ENCODE measurements at places on chromosomes 13 and 19.

DNA sequence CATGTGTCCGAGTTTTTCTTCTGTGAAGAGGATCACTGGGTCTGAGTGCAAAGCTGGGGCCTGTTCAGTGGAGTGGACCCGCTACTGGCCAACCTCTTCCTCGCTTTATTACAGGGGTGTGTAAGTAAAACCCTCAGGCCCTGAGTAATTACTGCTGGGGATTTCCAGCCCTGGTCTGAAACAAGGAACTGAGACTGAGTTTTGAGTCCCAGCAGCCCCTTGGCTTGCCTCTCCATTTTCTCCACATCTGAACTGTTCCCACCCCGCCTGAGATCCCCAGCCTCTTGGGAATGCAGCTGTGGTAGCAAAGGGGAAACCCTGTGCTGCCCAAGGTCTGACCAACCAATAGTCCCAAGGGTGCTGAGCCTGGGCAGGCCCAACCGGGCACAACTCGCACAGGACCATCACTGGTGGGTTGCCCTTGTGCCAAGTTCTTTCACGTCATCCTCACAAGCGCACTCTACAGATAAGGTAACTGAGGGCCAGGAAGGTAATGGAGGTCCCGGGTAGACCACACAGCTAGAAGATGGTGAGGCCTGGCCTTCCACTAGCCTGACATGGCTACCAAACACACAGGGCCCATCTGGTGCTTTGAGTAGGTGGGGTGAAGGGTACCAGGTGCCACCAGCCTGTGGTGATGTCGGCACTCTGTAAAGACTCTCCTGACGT lies 13.7 kb upstream of the SLC35E1 start:
- H3K4me1 ChIP-seq = peaks cover 95% of the 10 kb centered on the region
- H3K4me3 ChIP-seq = peak overlapping the region; percentile 94
- H3K27ac ChIP-seq = peak overlapping the region; percentile 99
- peaks cover 21% of the 10 kb centered on the region for H3K36me3 ChIP-seq
- H3K27me3 ChIP-seq = no peaks in the 10 kb centered on the region

DNA sequence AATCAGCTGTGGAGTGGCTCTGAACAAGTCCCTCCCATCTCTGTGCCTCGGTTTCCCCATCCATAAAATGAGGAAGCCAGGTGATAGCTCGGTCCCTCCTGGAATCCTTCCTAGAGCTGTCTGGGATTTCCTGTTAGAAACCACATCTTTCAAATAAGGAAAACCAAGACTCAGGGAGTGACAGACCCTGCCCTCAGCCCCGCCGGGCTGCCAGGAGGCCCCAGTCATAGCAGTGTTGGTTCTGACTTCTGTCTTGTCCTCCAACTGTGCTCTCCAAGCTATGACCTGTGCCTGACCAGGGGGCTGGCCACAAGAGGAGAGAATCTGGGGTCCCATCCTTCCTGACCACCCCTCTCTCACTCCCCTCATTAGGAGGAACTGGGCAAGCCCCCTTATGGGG lies 1.1 kb upstream of the SHD start:
- DNase-seq = no peak
- no peaks in the 10 kb centered on the region for H3K36me3 ChIP-seq
- no peak overlapping the region for H3K27ac ChIP-seq
- peaks cover 31% of the 10 kb centered on the region for H3K27me3 ChIP-seq
- H3K4me1 ChIP-seq = peaks cover 4% of the 10 kb centered on the region
- no peak overlapping the region for H3K4me3 ChIP-seq

DNA sequence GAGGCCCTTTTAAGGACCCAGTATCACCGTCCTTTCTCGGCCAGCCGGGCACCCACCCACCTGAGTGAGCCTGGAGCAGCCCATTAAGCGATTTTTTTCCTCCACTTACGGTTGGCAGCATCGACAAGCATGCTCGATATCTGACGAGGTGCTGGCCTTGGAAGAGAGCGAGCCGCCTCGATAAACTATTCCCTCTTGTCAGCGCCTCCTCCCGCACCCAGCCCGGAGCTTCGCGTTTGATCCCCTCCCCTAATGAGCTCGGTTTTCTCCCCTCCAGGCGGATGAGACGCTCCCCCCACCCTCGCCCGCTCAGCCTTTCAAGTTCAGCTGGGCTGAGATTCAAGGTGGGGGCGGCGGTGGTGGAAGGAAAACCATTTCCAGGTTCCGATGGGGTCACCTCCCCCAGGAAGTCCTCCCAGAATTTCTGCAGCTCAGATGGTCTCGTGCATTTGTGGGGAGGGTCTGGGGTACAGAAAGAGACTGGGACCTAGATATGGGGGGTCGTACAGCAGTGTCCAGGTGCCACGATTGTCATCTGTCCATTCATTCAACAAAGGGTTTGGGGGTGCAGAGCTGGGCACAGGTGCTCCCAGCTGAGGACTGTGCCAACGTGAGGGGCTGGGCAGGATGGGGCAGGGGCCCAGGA lies 18.9 kb upstream of the ONECUT3 start:
- no peaks in the 10 kb centered on the region for H3K4me1 ChIP-seq
- no peak overlapping the region for H3K27ac ChIP-seq
- H3K36me3 ChIP-seq = no peaks in the 10 kb centered on the region
- H3K4me3 ChIP-seq = no peak overlapping the region
- peaks cover 41% of the 10 kb centered on the region for H3K27me3 ChIP-seq
- no peak for DNase-seq

- H3K4me1 ChIP-seq = no peaks in the 10 kb centered on the region
- H3K36me3 ChIP-seq = no peaks in the 10 kb centered on the region
- no peak overlapping the region for H3K4me3 ChIP-seq
- DNase-seq = no peak
- no peak overlapping the region for H3K27ac ChIP-seq
These were observed 32.7 kb upstream of the MICU2 start for GRCh38 chr13:21636656-21637055.

- H3K4me3 ChIP-seq = peak overlapping the region; percentile 19
- H3K27me3 ChIP-seq = no peaks in the 10 kb centered on the region
- peak overlapping the region; percentile 83 for H3K27ac ChIP-seq
- no peaks in the 10 kb centered on the region for H3K36me3 ChIP-seq
- peaks cover 63% of the 10 kb centered on the region for H3K4me1 ChIP-seq
- DNase-seq = no peak
These were observed 244.4 kb downstream of the DLEU7 start for GRCh38 chr13:50599046-50599445.

DNA sequence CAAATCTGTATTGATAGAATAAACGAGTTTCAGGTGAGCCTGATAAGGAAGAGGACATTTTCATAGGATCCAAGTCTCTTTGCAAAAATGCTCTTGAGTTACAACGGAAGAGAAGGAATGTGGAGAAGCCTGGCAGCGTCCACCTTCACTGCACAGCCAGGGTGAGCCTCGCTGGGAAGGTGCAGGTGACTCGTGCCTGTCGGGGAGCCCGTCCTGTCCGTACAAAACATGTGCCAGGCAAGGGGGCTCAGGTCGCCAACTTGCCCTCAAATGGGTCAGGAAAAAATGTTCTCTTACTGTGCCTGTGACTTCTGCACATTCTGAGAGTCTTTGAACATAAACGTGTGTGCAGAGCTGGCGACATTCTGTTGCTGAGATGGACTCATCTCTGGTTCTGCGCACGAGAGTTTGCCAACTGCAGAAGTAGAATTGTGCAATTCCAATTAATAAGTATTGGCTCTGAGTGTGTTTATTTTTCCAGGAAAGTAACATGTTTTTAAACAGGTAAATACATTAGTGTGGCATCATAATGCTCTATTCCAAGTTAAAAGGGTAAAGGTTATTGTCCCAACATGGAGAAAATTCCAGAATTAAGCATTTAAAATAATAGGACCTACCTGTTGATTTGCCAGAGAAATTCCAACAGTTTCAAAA lies 28.6 kb downstream of the NAXD start:
- H3K4me1 ChIP-seq = peaks cover 28% of the 10 kb centered on the region
- H3K4me3 ChIP-seq = no peak overlapping the region
- H3K36me3 ChIP-seq = peaks cover 69% of the 10 kb centered on the region
- no peaks in the 10 kb centered on the region for H3K27me3 ChIP-seq
- H3K27ac ChIP-seq = no peak overlapping the region
- DNase-seq = no peak

- H3K36me3 ChIP-seq = no peaks in the 10 kb centered on the region
- no peak overlapping the region for H3K4me3 ChIP-seq
- no peaks in the 10 kb centered on the region for H3K27me3 ChIP-seq
- DNase-seq = no peak
- no peaks in the 10 kb centered on the region for H3K4me1 ChIP-seq
- no peak overlapping the region for H3K27ac ChIP-seq
These were observed 366.7 kb downstream of the UQCRFS1 start for GRCh38 chr19:28846094-28846812.

DNA sequence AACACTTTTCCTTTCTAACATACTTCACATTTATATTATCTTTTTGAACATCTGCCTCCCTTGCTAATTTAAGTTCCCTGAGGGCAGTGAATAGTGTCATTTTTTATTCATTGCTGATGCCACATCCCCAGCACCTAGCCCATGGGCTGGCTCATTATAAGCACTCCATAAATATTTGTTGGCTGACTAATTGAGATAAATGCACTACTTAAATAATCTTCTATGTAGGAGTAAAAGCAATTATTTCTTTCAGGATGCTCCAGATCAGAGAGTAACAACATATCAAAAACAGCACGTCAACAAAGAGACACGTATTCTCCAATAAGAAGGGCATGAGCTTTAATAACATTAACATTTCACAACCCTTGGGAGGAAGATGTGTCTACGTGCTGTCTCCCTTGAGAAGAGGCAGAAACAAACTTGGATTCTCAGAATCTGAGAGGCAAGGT lies 228.2 kb downstream of the LHFPL6 start:
- H3K27ac ChIP-seq = no peak overlapping the region
- H3K4me3 ChIP-seq = no peak overlapping the region

- H3K27ac ChIP-seq = no peak overlapping the region
- H3K4me1 ChIP-seq = no peaks in the 10 kb centered on the region
- no peak overlapping the region for H3K4me3 ChIP-seq
- no peaks in the 10 kb centered on the region for H3K27me3 ChIP-seq
These were observed 26.7 kb downstream of the MIER2 start for GRCh38 chr19:317710-318508.

- H3K4me1 ChIP-seq = peaks cover 13% of the 10 kb centered on the region
- peak; percentile 61 for DNase-seq
- no peak overlapping the region for H3K27ac ChIP-seq
- H3K4me3 ChIP-seq = no peak overlapping the region
These were observed 6.9 kb downstream of the S1PR5 start for GRCh38 chr19:10510301-10510802.

DNA sequence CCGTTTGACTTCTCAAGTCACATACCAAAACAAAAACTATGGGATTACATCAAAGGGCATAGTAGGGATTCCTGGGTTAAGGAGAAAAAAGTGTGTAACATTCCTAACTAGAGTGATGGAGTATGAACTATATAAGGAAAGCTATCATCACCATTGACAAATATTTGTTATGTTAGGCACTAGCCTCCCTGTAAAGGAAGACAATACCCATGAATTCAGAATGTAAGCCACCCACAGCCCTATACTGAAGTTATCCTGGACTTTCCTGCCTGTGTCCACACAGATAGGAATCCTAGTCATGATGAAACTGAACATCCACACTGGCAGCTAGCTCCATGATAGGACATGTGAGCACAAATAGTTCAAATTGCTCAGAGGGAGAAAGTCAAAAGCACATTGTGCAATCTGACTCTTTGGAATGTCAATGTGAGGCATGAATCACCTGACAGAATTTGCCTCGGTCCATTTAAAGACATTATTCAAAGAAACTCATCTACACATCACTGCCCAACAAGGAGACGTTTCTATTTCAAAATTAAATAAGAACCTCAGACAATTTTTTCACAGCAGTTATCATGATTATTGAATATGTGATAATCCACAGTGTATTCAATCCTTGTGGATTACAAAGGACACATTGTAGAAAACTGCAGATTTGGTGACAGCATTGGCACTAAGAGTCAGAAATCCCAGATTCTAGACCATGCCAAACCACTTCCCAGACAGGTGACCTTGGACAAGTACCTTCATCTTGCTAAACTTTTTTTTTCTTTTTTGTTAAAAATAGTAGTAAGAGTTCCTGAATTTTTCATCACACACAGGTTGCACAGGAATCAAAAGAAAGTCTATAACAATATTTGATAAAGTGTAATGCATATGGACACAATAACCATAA lies 529.3 kb downstream of the IRS2 start:
- H3K4me3 ChIP-seq = no peak overlapping the region
- H3K27me3 ChIP-seq = no peaks in the 10 kb centered on the region
- H3K4me1 ChIP-seq = no peaks in the 10 kb centered on the region
- DNase-seq = no peak
- no peaks in the 10 kb centered on the region for H3K36me3 ChIP-seq
- no peak overlapping the region for H3K27ac ChIP-seq

GRCh38 chr19:6685962-6686627 lies 16.1 kb upstream of the TNFSF14 start:
- H3K36me3 ChIP-seq = no peaks in the 10 kb centered on the region
- no peaks in the 10 kb centered on the region for H3K4me1 ChIP-seq
- no peaks in the 10 kb centered on the region for H3K27me3 ChIP-seq
- no peak for DNase-seq
- no peak overlapping the region for H3K4me3 ChIP-seq

DNA sequence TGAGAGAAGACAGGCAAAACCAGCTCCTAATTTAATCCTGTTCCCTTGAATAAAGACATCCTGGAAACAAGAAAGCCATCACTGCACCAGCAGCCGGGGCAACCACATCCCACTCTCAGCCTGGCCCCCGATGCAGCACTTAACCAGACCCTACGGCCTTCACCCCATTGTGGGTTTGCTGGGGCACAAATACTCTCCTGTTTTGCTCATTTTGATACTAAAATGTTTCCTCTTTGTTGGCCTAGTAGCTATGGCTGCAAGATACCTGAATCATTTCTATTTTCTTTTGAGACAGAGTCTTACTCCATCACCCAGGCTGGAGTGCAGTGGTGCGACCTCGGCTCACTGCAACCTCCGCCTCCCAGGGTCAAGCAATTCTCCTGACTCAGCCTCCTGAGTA lies 28.4 kb downstream of the ANKRD27 start:
- H3K4me3 ChIP-seq = no peak overlapping the region
- peaks cover 68% of the 10 kb centered on the region for H3K36me3 ChIP-seq
- H3K27me3 ChIP-seq = no peaks in the 10 kb centered on the region
- peaks cover 2% of the 10 kb centered on the region for H3K4me1 ChIP-seq

GRCh38 chr13:64688893-64689677 lies 2541.1 kb downstream of the PCDH9 start:
- DNase-seq = no peak
- no peaks in the 10 kb centered on the region for H3K4me1 ChIP-seq
- H3K27ac ChIP-seq = no peak overlapping the region
- no peak overlapping the region for H3K4me3 ChIP-seq
- H3K27me3 ChIP-seq = no peaks in the 10 kb centered on the region
- no peaks in the 10 kb centered on the region for H3K36me3 ChIP-seq

GRCh38 chr13:76879203-76879882 lies 6.9 kb downstream of the KCTD12 start:
- H3K4me3 ChIP-seq = peak overlapping the region; percentile 76
- peak overlapping the region; percentile 85 for H3K27ac ChIP-seq
- peaks cover 30% of the 10 kb centered on the region for H3K4me1 ChIP-seq
- H3K27me3 ChIP-seq = no peaks in the 10 kb centered on the region

GRCh38 chr19:57515255-57515654 lies 11.9 kb upstream of the ZNF549 start:
- H3K27ac ChIP-seq = no peak overlapping the region
- H3K4me3 ChIP-seq = no peak overlapping the region
- peaks cover 57% of the 10 kb centered on the region for H3K36me3 ChIP-seq
- no peak for DNase-seq
- no peaks in the 10 kb centered on the region for H3K4me1 ChIP-seq

- no peak overlapping the region for H3K27ac ChIP-seq
- no peak for DNase-seq
- peaks cover 17% of the 10 kb centered on the region for H3K4me1 ChIP-seq
- H3K36me3 ChIP-seq = no peaks in the 10 kb centered on the region
- H3K4me3 ChIP-seq = no peak overlapping the region
- peaks cover 5% of the 10 kb centered on the region for H3K27me3 ChIP-seq
These were observed 41.1 kb downstream of the GPR12 start for GRCh38 chr13:26719356-26719945.
